Left renal pelvis (tissue), 4 donors: ENCODE measurements at places on chromosomes 11 and 22.

DNA sequence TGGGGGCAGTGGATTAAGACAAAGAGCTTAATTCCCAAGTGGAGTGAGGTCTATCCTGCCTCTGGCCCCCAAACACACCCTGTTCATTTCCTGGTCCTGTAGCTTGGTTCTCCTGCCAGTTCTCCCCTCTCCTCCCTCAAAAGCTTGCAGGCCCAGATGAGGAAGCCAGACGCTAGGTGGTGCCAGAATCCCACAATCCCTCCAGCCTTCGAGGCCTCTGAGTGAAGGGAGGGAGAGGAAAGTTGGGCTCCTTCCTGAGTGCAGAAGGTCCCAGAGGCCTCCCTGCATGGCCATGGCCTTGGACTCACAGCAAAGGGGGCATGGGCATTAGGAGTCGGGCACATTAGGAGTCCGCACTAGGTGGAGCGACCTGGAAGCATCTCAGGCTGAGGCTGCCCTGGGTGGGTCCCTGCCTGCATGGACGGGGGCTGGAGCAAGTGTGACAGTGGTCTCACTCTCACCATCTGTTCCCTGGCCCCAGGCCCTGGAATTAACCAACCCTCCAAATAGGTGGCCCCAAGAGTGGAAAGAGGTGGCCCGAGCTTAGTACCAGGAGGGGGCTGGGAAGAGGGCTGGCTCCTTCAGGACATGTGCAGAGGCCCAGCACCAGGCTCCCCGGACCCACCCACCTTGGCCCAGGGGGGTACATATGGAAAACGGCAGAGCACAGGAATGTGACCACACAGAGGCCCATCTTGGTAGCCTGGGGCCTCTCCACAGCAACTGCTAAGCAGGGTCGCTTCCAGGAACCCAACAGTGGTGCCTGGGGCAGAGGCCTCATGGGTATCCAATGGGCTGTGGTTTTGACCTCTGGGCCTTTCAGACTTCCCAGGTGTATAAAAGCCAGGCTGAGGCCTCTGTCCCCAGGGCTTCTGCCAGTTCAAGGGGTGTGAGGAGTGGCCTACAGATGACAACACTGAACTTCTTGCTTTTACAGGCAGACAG lies 5.2 kb downstream of the FXYD2 start:
- DNase-seq: no peak

GRCh38 chr11:22703591-22703990 lies 37.2 kb downstream of the GAS2 start:
- DNase-seq: no peak

DNA sequence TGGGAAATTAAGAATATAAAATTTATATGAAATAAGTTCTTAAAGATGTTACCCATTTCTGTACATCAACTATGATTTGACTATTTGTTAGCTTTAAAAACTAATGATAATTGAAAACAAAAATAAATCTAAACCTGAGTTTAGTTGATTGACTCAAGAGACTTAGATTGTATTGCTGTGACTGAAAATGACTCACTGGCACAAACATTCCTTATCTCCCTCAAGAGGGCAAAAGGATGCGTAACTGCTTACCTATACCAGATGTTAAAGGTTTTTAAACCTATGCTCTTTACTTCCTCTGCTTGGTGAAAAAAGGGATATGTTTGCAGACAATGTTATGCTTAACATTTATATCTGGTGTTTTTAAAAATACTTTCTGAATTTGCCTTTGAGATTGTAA lies 30.3 kb downstream of the ATM start:
- no peak for DNase-seq

DNA sequence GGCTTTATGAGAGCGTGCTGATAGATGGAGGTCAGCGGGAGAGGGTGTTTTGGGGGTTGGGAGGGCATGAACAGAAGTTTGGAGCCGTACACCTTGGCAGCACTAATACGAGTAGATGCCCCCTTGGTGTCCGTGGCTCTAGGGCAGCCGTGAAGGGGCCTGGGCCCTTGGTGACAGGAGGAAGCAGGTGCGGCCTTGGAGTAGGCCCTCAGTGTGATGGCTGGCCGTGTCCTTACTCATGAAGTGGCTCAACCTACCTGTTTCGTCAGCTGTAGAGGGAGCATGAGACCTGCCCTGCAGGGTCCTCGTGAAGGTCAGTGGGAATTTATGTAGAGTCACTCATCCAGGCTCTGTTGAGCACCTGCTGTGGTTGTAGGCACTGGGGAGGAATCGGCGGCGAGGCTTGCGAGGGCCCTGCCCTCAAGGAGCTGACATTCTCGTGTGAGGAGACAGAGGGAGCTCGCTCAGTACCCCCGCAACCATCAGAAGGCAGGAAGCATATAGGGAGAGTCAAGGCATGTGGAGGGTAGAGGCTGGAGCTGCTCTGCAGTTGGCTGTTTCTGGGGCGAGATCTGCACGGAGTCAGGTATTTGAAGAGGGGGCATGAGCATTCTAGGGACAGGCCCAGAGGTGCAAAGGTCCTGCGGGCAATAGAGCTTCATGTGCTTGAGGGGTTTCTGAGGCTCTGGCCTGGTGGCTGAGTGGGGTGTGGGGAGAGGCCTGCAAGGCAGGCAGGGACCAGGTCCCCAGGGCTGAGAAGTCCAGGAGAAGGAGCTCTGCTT lies 39.6 kb downstream of the TBC1D22A start:
- no peak for DNase-seq

DNA sequence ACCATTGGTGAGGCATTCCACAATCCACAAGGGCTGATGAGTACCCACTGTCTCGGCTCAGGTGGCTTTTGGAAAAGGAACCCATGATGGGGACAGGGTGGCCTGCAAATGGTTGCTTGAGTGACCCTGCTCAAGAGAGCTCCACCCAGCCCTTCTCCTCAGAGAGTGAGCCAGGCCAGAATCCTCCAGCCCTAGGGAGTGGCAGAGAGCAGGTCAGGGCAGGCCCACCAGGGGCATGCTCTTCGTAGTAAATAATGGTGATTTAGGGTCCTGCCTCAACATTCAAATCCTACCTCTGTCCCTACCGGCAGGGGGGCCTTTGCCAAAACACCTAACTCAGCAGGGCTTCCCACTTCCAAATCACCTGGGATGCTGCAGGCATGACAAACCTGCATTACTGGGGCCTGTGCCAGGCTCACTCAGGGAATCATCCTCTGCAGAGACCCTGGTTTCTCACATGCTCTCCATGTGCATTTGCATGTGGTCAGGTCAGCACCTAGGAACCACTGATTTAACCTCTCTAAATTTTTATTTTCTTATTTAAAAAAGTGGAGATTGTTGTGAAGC lies 17.3 kb upstream of the TP53I11 start:
- DNase-seq: no peak

GRCh38 chr22:50722716-50723428 lies 15.1 kb upstream of the ACR start:
- no peak for DNase-seq

DNA sequence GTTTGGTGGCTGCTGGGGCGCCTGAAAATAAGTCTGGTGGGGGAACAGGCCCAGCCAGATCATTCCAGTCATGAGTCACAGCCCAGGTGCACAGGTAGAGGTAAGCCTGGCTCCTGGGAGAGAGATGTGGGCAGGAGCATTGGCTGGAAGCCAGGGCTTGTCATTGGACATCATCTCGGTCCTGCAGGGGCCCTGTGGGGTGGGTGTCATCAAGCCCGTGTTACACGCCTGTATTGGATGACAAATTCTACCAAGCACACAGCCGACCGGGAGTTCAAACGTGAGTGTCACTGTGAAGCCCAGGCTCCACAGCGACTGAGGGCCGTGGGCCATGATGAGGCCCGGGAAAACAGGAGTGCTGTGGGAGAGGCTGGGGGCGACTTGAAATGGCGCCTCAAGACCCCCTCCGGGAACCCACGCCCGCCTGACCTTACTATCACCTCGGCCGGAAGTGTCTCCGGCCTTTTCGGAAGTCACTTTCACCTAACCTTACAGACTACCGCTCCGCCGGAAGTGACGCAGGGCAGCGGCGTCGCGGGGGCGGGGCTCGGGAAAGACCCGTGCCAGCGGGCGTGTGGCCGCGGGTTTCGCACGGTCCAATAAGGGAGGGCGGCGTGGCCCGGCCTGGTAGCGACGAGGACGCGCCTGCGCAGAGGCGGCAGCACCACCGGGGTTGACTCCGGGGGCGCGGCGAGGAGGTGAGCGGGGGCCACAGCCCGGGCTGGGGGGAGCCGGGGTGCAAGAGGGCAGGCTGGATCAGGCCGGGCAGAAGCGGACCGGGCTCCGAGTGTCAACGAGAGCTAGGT lies at the start of gene FKBP2:
Gene FKBP2 (plus strand): TSS at position 661 of the 806 bp plus-strand sequence. CDS start 1,293 bp downstream, outside the sequence.
- DNase-seq: peak; percentile 92

GRCh38 chr11:16052750-16053149 lies 303.6 kb downstream of the SOX6 start:
- no peak for DNase-seq

GRCh38 chr22:27193215-27193614 lies 535.8 kb downstream of the MIAT start:
- no peak for DNase-seq

GRCh38 chr11:20869123-20869522 lies 199.7 kb downstream of the NELL1 start:
- DNase-seq: no peak

GRCh38 chr11:26510756-26511155 lies 61.3 kb downstream of the MUC15 start:
- DNase-seq: no peak

DNA sequence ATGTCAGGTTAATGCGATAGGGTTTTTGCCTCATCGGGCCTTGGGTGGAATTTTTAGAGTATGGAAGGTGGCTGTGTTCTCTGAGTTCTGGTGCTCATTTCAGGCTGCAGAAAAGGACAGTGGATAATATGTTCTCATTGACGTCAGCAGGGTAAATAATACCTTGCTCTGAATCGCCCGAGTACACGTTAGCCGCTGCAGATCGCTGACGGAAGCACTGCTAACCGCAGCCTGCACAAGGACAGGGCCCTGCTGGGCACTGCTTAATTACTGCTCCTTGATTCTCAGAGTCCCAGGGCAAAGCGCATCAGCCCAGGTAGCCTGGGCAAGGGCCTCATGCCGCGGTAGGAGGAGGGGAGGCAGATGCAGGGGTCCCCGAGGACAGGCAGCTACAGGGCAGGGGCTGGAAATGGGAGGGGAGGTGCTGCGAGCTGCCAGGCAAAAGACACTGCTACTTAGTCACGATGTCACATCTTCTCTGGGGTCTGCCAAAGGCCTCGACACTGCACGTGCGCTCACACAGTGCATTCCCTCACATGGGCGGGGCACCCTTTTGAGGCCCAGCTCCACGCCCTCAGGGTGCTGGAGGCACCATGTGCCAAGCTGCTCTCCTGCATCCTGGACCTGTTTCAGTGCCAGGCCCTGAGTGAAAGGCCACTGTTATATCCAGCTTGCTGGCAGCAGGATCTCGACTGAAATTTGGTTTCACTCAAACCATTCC lies 35.2 kb downstream of the PPP2R1B start:
- DNase-seq: no peak

GRCh38 chr11:1155274-1155693 lies 2.5 kb upstream of the MUC5AC start:
- no peak for DNase-seq

GRCh38 chr11:1784761-1785650 lies 21.3 kb upstream of the CTSD start:
- DNase-seq: no peak

DNA sequence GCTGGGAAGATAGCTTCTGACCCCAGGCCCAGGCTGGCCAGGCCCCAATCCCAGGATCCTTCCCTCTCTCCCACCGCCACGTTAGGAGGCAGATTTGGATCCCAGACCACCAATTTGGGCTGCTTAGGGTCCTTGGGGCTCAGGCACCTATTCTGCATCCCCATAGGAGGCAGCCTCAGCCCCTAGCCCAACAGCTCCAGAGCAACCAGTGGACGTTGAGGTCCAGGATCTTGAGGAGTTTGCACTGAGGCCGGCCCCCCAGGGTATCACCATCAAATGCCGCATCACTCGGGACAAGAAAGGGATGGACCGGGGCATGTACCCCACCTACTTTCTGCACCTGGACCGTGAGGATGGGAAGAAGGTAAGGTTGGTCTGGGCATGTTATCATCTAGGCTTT lies 16.1 kb downstream of the TUB start:
- no peak for DNase-seq

DNA sequence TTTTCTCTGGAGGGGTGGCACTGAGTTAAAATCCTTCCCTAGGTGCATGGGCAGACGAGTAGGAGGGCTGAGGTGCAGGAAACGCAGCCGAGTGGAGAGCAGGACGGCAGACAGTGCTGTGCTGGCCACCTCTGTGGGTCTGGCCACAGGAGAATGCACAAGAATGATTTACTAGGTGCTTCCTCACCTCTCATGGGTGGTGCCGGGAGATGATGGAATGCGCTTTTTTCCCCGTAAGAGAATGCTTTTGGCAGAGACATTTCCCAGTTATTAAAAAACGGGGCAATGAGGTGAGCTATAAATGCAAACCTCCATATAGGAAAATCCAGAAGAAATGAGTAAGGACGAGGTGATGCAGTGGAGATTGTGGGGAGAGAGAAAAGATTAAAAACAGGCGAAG lies 86.1 kb downstream of the ADAMTS15 start:
- no peak for DNase-seq

DNA sequence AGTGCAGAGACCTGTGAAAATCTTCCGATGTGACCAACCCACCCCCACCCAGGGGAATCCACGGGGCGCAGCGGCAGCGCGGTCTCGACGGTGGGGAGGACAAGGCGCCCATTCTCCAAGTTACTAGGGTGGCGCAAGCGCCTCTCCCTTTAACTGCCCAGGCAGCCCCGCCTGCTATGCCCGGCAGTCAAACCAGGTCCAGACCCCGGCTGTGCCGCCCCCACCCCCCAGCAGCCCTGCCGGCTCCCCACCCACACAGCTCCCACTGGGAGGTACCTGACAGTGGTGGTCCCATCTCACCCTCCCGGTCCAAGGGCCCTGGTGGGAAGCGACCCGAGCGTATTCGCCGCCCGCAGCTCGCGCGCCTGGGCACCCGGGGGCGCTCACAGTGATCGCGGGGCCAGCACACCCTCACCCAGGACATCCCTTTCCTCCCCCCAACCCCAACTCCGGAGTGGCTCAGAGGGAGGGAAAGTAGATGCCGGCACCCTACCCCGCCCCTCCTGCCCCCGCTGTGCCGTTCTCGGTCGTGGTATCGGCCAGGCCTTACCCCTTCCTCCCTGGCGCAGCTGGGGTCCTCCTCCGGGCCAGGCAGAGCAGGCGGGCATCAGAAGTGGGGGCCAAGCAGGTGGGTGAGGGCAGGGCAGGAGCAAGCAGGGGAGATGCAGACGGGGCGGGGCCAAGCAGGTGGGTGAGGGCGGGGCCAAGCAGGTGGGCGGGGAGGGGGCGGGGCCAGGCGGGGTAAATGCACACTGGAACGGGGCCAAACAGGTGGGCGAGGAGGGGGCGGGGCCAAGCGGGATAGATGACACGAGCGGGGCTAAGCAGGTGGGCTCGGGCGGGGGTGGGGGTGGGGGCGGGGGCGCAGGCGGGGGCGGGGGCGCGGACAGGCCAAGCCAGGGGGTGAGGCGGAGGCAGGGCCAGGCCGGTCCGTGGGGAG lies at the start of gene TRPM5:
Gene TRPM5 (minus strand): TSS at position 634 of the 940 bp plus-strand sequence. CDS start 21,478 bp downstream, outside the sequence.
- DNase-seq: no peak

- no peak for DNase-seq
Measured at GRCh38 chr22:40721266-40721665, 42.0 kb downstream of the MCHR1 start.
